ENCODE measurements at places on chromosomes 1 and 21.

DNA sequence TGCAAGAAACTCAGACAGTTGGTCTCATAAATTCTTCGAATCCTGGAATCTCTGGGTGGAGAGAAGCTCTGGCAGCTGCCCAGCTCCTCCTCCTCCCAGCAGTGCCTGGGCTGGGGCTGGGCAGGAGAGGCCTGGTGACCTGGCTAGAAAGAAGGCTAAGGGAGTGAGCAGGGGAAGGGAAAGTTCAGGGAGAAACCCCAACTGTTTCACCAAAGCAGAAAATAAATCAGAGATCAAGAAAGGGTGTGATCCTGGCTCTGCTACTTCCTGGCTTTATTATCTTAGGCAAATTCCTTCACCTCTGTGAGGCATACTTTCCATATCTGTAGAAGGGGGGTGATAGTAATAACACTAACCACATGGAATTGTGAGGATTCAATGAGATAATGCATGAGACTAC is 8.8 kb upstream of the COL16A1 start:
- DNase-seq: no peak

DNA sequence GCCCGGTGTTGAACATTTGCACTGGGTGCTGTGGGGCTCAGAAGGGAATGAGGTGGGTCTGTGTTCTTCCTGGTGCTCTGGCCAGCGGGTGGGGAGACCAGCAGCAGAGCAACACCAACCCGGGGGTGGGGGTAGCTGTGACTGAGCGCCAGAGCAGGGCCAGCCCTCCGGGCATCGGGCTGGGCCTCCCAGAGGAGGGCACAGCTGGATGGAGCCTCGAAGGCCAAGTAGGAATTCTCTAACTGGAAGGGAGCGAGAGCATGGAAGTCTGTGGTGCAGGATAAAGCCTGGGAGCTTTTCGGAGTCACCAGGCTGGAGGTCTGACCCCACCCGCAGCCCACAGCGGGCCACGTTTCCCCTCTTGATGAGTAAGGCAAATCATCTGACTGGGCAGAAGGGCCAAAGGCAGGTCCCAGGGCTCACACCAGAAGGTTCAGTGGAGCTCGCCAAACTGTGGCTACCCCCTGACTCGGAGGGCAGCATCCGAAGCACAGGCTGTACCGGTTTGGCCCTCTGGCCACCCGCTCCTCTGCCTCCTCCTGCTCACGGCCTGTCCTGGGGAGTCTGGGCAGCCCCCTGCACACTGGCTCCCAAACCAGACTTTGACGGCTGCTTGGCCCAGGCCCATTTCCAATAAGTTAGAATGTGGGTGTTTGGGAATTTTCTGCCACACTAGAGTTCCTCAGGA is 18.8 kb downstream of the SLC1A7 start:
- no peak for DNase-seq

- DNase-seq: no peak
Measured at GRCh38 chr1:37718901-37719571, 26.7 kb downstream of the CDCA8 start.

- no peak for DNase-seq
Measured at GRCh38 chr1:119873135-119874015, 22.9 kb downstream of the ADAM30 start.

DNA sequence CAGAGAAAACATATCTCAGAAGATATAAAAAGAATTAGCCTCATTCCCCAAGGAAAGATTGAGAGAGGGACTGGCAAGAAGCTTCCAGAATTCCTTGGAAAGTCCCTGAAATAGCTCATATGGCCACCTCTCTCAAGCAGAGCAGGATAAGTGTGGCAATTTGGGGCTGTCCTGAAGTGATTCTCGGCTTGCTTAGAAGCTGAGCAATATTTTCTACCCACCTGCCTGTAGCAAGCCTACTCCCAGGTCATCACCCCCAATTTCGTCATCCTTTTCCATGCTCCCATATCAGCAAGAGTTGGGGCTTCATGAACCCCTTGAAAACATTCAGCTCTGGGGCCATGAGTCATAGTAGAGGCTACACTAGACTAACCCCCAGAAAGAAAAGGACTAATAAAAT is 131.5 kb downstream of the PLPP3 start:
- no peak for DNase-seq

GRCh38 chr1:44016890-44017400 is 14.3 kb downstream of the SLC6A9 start:
- no peak for DNase-seq

DNA sequence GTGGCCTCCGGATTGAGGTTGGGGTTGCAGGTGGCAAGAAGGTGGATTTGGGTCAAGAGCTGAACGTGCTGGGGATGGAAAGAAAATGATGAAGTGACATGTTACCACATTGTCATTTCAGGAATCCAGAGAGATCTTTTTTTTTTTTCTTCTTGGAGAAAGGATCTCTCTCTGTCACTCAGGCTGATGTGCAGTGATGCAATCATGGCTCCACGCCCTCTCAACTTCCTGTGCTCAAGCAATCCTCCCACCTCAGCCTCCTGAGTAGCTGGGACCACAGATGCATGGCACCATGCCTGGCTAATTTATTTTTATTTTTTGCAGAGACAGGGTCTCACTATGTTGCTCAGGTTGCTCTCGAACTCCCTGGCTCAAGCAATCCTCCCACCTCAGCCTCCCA is 80.6 kb downstream of the GON4L start:
- DNase-seq: no peak

GRCh38 chr1:67827688-67828087 is 5.6 kb downstream of the GNG12 start:
- no peak for DNase-seq

GRCh38 chr1:186974774-186975181 is 146.0 kb downstream of the PLA2G4A start:
- no peak for DNase-seq

- DNase-seq: no peak
Measured at GRCh38 chr1:213999732-214000131, 12.0 kb downstream of the PROX1 start.

GRCh38 chr1:221756830-221757551 is 15.1 kb upstream of the DUSP10 start:
- DNase-seq: no peak

DNA sequence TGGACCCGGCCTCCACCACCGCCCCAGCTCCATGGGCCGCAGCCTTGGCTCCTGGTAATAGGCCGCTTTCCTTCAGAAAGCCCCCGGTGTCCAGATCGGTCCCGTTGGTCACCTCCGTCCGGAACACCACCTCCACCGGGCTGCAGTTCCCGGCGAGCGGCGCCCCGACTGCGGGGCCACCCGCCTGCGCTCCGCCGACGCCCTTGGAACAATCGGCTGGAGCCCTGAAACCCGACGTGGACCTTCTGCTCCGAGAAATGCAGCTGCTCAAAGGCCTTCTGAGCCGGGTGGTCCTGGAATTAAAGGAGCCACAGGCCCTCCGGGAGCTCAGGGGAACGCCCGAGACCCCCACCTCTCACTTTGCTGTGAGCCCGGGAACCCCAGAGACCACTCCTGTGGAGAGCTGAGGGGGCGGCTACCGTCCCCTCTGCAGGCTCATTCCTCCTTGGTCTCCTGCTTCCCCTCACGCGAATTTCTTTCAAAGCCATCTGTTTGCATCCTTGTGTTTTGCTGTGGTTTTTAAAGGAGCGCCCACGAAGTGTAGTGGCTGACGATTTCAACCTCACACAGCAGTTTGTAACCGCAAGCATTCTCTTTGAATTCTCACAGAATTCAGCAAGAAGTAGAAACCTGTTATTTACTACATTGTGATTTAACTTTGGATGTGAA is 6.0 kb downstream of the FCRLB start:
- no peak for DNase-seq

DNA sequence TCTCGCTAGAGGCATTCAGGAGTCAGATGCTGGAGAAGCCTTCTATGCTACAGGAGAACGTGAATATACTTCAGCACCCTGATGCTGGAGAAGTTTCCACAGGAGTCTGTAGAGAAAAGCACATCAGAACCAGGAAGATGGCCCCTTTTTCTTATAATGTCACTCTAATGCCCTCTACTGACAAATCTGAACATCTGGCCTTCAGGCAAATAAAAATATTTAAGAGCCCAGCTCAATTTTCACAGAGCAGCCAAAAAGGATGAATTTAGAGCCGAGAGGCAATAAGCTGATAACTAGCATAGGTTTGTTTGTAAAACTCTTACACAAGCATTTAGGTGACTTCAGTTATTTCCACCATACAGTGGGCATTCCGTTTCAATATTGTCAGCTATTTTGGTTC is 3.8 kb upstream of the RRP15 start:
- no peak for DNase-seq

GRCh38 chr1:220409771-220410595 is 118.0 kb upstream of the MARK1 start:
- no peak for DNase-seq

DNA sequence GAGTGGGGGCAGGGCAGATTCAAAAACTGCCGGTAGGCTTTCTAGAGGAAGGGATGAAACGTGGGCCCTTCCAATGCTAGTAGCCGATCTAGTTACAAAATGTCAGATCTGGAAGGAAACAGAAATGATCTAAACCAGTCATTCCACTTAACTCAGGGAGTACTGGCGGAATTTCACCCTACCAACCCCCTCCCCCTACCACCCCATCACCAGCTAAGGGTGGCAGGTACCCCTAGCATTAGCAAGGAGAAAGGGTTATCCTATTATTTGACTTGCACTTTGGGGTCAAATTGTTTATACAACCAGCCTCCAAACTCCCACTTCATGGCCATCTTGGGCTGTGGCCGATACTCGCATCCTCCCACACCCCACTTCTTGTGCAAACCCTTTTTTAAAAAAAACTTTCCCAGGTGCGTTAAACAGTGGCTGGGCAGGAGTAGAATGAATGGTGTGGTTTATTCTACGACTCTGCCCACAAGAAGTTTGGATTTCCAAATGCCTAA is 644 bp upstream of the MRPL24 start:
- no peak for DNase-seq

- no peak for DNase-seq
Measured at GRCh38 chr1:24596401-24596880, 40.6 kb downstream of the NCMAP start.

DNA sequence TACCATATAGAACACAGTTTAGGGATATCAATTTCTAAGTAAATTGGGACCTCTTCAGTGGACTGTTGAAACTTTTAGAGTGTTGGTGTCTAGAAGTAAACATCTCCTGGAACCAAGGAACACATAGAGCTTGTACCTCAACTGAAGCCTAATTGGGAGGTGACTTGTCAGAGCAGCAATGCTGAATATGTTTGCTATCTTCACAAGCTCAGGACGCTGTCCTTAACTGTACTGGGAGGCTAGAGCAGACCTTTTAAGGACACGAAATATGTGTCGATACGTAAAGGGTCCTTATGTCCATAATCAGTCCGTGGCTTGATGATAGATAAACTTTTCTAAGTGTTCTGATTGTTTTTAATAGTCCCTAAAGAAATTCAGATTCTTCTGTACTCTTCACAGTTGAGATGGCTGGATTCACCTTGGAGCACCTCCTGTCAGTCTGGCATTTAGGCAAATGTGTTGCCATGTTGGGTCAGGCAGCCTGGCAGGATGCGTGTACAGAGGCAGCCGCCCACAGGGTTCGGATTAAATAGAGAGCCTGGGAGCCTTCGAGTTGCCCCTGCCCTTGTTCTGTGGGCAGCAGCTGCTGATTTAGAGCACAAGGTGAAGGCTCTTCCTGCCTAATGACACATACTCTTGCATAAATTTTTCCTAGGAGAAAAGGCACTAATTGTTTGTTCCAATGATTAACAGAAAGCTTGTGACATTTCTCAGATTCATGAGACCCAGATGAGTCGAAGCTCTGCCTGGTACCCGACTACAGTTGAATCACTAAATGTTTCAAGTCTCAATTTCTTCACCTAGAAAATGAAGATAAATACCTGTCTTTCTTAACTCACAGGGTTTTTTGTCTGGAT is 3.6 kb downstream of the ACTN2 start:
- DNase-seq: no peak

Data from activated CD4-positive, CD25-positive, alpha-beta regulatory T cell (primary cell).